ENCODE measurements at places on chromosomes 1 and 21.

GRCh38 chr1:179883040-179883744 lies 1.1 kb downstream of the TOR1AIP1 start:
- peak; percentile 58 for ATAC-seq

DNA sequence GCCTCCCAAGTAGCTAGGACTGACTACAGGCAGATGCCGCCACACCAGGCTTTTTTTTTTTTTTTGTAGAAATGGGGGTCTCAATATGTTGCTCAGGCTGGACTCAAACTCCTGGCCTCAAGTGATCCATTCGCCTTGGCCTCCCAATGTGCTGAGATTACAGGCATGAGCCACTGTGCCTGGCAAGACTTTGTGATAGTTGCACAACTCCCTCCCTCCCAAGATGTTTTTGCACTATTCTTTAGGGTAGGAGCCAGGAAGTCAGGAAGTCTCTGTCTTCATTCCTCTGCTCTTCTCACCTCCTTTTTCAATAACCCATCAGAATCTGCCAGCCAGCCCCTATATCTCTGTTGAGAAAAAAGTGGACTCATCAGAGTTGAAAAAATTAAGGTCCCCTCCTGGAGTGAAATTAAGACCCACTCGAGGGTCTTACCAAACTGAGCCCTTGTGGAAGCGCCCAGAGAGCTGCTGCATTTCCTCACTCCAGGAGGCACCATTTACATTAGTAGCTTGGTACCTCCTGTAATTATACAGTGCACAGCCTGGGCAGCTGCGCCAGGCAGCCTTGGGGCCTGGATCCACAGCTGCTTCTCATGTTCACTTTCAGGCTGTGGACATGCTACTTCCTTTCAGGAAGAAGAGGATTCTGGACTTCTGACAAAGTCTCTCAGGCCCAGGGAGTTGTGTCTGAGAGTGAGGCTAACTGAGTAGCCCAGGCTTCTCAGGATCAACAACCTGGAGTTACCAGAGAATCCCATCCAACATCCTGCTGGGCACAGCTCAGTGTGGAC lies 24.0 kb downstream of the TCEA3 start:
- ATAC-seq: no peak

DNA sequence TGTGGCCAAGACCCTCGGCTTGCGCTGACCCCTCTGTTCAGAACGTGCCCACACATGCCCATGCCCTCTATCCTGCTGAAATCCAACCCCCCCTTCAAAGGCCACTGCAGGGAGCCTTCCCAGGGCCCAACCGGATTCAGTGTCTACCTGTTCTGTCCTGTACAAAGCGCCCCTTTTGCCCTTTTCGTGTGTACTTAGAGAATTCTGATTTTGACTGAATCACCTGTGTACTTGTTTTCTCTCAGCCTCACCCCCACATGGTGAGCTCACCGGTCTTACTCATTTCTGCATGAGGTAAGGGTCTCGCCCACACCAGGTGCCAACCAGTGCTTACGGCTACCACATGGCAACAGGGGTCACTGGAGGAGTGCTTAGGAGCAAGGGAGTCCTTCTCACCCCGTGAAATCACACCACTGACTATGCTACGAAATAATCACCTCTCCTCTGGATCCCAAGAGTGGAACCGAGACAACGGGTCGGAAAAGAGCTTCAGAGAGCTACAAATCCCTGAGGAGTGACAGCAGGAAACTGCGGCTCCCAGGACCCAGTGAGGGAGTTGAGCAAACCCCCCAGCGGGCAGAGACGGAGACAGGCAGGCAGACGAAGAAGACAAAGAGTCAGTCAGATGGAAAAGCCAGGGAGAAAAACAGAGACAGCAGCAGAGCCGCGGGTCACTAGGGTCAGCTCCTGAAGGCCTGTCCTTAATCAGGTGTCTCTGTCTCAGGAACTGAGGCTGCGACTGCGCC lies 2.1 kb upstream of the S100A2 start:
- ATAC-seq: no peak

- ATAC-seq: no peak
Observed at GRCh38 chr1:172500207-172500606, 32.7 kb upstream of the SUCO start.

DNA sequence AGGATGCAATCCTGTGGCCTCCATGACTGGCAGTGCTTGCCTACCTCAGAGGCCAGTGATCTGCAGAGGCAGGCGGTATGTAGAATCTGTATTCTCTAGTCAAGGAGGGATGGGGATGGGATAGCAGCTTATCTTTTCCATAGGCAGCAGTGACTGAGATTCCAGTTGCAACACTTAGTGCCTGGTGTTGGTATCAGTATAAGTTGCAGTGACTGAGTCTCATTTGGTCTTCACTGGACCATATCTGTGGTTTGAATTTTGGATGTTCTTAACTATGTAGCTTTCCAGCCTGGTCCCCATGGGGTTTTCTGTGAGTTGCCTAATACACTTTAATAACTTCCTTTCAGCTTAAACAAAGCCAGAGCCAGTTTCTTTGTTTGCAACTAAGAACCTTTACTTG lies 16.5 kb downstream of the DYRK1A start:
- no peak for ATAC-seq
